CD4-positive, alpha-beta T cell treated with Interleukin-15 for 1 hour (primary cell): ENCODE measurements at places on chromosomes 4 and X.

DNA sequence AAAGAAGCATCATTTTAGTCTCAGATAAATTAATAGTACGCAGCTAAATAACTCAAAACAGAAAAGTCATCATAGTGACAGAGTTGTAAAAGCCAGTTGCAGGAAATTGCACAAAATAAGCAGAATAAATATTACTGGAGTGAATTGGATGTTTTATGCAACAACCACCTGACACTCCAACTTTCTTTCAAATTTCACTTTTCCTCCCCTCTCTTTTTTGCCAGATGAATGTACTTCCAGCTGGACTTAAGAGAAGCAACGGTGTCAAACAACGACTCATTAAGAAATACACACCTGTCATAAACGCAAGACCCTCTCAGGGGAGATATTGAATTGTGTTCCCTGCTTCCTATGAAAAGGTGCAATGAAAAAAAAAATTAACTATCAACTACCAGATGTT, 120.2 kb upstream of the HCCS start:
- DNase-seq, result no peak

- DNase-seq, result no peak
Observed at GRCh38 chr4:85776579-85776978, 301.6 kb downstream of the ARHGAP24 start.

DNA sequence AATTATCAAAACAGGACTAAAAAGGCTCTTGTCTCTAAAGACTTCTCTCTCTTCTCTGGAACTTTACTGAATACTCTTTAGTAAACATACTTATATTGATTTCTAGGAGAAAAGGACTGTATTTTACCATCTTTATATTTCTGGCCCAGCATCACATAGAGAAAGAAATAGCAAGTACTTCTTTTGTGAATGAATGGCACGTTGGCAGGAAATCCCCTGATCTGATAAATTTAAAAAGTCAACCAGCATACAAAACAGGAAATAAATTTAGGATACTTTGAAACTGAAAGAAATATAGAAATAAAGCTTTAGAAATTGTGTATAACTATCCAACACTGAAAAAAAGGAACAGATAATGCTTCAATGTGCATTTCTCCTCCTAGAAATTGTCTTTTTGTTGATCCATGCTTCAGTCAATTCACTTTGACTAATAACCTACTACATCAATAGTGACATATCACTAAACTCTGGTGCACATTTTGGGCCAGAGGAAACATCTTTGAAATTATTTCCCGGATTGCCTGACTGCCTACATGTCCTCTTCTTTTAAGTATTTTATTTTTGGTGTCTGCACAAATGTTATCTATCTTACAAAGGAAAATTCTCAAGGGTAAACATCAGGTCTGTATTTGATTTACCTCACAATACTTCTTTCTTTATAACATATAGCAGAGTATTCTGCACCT, 183.5 kb upstream of the FSTL5 start:
- no peak for DNase-seq

- DNase-seq, result no peak
Observed at GRCh38 chr4:86338989-86339388, 20.9 kb downstream of the MAPK10 start.

DNA sequence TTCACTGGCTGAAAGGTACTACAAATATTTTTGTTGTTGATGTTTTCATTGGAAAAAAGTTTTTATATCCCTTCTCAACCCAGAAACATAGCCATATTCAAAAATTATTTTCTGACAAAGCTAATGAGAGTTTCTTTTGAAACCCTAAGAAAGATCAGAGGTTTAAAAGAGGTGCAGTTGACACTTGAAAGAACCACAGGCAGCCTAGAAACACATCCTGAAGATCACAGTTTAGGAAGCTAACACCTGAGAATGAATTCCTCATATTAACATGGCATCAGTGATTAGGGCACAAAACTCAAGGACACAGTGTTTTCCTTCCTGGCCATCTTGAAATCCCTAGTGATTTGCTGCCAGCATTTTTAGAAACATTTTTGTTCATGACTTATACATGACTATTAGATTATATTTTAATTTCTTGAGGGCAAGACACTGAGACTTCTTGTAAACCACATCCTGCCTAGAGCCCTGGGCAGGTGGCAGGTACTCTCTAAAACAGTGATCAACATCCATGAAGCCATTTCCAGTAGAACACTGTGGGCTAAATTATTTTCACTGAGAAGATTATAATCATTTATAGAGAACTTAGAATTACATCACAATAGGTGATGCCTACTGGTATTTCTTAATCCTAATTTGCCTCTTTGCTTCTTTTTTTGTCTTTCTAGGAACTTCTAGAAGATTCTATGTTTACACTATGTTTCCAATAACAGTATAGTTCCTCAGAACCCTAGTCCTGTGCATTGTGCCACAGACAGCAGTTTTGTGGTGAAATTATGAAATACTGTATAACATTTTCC, 80.0 kb downstream of the ARSJ start:
- DNase-seq, result peak; percentile 40

DNA sequence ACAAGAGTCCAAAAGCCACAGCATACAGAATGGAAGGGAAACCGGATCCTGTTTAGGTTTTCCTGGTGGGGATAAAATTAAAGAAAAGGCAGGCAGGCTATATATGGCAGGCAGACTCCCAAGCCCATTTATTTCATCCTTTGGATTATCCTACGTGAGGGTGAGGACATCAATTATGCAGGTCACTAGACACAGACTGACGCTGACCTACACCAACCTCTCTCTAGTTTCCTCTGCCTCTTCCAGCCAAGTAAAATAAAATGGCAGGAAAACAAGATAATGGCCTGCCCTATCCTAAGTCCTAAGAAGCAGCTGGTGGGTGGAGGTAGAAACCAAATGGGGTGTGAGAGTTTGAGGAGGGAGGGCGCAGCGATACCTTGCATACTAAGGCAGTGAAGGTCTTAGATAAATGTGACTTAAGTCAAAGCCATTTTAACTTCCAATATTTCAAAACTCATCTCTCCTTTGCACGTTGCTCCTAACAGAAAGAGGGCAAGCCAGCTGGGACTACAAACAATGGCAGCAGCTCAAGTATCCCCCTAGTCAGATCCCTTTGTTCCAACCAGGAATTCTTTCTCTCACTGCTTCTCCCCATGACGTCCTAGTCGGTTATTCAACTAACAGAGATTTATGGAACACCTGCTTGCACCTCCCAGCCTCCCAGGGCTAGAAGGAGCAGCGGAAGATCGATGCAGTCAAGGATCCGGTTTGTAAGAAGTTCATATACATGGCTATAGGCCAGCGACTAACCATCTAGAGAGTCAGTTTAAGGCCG, 72.8 kb downstream of the IRF2 start:
- DNase-seq, result no peak

DNA sequence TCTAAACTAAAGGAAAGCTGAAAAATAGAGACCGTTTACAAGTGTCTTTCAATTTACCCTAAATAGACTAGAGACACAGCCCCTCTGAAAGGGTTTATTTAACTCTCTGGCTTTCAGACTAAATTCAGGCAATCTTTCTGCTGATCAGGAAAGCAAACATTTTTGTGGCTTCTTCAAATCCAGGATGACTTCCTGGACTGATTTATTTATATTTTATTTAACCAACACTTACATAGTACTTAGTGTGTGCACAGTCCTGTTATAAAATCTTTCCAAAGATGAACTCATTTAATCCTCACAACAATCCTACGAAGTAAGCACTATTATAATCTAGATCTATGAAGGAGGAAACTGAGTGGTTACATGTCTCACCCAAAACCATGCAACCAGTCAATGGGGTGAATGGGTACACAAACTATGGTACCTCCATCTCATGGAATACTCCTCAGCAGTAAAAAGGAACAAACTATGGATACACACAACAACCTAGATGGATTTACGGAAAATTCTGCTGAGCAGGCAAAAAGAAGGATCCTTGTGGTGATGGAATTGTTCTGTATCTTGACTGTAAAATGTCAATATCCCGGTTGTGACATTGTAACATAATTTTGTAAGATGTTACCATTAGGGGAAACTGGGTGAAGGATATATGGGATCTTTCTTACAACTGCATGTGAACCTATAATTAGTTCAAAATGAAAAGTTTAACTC, 64.1 kb upstream of the MAMLD1 start:
- no peak for DNase-seq

- no peak for DNase-seq
Observed at GRCh38 chr4:1668488-1668840, 15.6 kb downstream of the FAM53A start.

- DNase-seq, result peak; percentile 56
Observed at GRCh38 chrX:30620980-30621618, 32.1 kb upstream of the GK start.

DNA sequence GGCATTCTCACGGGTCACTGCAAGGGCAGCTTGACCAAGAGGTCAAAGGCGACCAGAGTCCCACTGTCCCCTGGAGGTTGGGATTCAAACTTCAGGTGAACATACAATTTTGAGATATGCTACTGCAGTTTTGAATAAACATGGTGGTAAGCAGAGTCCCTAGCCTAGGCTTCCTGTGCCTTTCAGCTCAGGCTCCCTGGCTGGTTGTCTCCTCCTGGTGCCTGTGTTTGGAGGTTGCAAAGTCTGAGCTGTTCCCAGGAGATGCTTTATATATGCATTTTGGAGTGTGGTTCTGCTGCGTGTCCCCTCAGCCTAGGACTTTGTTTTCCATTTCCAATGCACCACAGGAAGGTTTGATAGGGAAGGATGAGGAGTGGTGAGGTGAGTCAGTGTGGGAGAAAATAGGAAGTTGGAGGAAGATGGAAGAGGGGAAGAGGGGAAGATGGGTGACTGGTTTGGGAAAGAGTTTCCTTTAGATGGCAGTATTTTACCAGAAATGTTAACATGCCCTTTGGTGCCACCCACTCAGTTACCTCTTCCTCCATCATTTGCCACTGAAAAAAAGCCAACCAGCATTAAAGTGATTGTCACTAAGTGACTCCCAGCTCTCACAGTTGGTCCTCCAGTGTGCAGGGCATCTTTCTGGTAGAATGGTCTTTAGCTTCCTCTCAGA, 211.7 kb upstream of the AGTR2 start:
- DNase-seq, result no peak

- no peak for DNase-seq
Observed at GRCh38 chr4:119014658-119015057, 121.0 kb upstream of the MYOZ2 start.

GRCh38 chr4:116752027-116752426, 333.3 kb downstream of the TRAM1L1 start:
- no peak for DNase-seq

DNA sequence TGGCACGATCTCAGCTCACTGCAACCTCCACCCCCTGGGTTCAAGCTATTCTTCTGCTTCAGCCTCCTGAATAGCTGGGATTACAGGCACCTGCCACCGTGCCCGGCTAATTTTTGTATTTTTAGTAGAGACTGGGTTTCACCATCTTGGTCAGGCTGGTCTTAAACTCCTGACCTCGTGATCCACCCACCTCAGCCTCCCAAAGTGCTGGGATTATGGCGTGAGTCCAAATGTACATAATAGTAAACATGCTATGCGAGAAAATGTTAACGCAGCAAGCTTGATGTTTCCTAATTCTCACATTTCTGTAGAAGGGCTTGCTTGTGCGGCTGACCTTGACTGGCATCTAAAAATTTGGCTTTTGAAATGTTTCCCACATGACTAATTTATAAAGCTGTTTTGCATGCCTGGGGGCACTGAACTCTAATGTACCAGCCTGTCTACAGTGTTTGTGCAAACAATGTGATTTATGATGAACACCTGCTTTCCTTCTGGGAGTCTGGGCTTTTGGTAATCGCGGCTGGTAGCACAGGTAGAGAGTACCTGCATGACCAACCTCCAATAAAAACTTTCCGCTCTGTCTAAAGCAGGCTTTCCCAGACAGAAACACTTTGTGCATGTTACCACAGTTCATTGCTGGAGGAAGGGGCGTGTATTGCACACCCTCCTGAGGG, 216.8 kb downstream of the IL15 start:
- no peak for DNase-seq

DNA sequence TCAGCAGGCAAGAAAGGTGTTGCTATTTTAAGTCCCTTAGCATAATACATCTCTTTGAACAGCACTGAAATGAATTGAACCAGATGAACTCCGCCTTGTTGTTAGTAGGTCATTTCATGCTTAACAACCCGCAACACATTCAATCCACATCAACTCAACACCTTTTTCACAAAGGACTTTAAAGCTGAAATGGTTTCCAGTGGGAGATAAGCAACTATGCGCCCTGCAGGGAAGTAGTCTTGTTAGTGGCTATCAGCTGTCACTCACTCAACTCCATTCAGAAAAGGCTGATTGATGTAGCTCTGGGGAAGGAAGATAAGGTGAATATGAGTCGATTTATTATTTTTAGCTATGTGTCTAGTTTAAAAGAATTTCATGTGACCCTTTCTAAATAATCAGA, 46.0 kb downstream of the ATP8A1 start:
- no peak for DNase-seq

DNA sequence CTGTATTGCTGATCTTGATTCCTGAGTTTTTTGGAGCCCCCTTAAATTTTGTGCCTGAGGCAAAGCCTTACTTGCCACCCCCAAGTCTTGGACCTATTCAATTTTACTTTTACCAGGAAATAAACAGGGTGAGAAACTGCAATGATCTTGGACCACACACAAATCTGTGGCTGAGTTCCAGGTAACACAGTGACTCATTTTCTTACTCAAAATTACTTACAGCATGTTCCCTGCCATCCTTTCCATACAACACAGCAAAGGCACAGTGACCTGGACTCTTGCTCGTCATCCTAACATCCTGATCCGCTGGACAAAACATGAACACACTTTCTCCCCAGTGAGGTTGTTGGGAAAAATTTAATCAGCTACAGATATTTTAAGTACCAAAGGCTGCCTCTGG, 60.7 kb upstream of the S100G start:
- no peak for DNase-seq

DNA sequence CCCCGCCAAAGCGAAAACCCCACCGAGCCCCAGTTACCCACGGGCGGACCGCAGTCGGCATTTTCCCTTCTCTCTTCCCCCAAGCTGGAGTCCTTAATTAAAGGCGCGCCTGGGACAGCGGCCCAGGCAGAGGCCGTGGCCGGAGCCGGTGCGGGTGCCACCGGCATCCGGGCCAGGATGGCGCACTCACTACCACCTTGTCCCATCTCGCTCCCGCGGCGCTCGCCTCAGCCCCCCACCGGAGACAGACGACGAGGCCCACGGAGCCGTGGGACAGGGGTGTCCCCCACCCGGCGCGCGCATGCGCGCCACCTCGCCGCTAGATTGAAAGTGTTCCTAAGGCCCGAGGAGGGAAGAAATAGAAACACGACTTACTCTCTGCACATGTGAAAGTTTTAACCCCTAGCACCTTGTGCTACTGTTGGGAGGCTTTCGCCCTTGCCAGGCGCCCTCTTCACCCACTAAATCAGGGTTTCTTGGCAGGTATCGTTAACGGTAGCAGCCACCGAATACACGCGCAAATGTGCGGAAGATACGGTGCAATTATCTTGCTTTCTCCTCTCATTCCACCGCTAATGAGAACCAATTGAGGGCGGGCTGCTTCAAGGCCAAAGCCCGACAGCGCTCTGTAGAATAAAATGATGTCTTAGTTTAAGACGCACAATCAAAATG, 64.3 kb upstream of the CCDC160 start:
- peak; percentile 57 for DNase-seq

- peak; percentile 29 for DNase-seq
Observed at GRCh38 chr4:8917868-8918783, 46.5 kb upstream of the HMX1 start.

- no peak for DNase-seq
Observed at GRCh38 chrX:83469551-83469950, 38.5 kb upstream of the POU3F4 start.

- DNase-seq, result no peak
Observed at GRCh38 chr4:187965726-187966125, 29.8 kb upstream of the ZFP42 start.
